ENCODE measurements at places on chromosomes 5 and 9.

DNA sequence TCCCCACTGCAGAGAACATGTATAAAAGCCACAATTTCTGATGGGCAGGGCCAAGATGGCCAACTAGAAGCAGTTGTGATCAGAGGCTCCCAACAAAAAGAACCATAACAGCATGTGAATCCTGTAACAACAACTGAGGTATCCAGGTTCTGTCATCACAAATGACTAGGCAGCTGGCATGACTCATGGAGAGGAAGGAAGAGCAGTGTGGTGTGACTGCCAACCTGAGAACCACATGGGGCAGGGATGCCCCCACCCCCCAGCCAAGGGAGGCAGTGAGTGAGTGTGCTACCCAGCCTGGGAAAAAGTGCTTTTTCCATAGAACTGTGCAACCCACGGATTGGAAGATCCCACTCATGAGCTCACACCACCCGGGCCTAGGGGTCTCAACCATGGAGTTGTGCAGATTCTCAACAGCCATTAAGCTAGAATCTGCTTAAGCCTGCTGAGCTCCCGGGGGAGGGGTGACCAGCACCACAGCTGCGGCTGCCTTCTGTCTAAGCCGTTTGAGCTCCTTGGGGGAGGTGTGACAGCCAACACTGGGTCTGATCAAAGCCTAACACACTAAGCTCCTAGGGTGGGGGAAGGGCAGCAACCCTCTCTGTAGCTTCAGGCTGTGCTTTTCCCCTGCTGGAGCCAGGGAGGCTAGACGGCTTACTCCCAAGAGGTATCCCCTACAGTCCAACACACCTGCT, 80.1 kb upstream of the DMAC1 start:
- no peak for DNase-seq

- no peak for DNase-seq
These were observed 1290.0 kb downstream of the EFNA5 start for GRCh38 chr5:106380736-106381135.

- DNase-seq, result no peak
These were observed 195.5 kb downstream of the SEMA5A start for GRCh38 chr5:9350301-9350797.

GRCh38 chr5:74468421-74468820, 172.1 kb downstream of the ENC1 start:
- no peak for DNase-seq

DNA sequence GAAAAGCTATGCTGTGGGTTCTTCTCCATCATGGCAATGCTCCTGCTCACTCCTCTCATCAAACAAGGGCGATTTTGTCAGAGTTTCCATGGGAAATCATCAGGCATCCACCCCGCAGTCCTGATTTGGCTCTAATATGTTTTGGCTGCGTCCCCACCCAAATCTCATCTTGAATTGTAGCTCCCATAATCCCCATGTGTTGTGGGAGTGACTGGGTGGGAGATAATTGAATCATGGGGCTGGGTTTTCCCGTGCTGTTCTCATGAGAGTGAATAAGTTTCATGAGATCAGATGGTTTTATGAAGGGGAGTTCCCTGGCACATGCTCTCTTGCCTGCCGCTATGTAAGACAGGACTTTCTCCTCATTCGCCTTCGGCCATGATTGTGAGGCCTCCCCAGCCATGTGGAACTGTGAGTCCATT, 163.8 kb downstream of the GADD45G start:
- DNase-seq, result no peak

GRCh38 chr5:95048628-95049027, 236.3 kb downstream of the MCTP1 start:
- peak; percentile 26 for DNase-seq
